Peyer's patch (tissue), 4 donors: ENCODE measurements at places on chromosomes 3 and 15. TPM values are rescaled to one million over a fixed set of nuclear protein-coding genes. Genes with fewer than 3 reads are reported as not detected.

- no peak for DNase-seq
Measured at GRCh38 chr3:55408193-55408826, 78.8 kb downstream of the WNT5A start.

GRCh38 chr3:101791778-101792177, 12.8 kb downstream of the NXPE3 start:
- DNase-seq: no peak

DNA sequence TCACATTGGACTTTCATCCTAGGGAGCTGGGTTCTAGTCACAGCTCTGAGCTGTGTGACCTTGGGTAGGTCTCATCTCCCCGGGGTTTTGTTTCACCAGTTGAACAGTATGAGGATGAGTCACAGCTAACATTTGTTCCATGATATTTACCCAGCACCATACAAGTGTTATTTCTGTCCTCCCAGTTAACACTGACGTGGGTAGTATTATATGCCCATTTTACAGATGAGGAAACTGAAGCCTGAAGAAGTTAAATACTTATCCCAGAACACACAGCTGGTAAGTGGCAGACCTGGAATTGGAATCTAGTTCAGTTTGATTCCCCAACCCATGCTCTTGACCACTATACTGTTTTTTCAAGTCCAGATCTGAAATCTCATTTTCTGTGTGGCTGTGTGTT, 908 bp upstream of the RARB start:
- no peak for DNase-seq

The CALML4 gene
- total RNA-seq: 113 TPM

DNA sequence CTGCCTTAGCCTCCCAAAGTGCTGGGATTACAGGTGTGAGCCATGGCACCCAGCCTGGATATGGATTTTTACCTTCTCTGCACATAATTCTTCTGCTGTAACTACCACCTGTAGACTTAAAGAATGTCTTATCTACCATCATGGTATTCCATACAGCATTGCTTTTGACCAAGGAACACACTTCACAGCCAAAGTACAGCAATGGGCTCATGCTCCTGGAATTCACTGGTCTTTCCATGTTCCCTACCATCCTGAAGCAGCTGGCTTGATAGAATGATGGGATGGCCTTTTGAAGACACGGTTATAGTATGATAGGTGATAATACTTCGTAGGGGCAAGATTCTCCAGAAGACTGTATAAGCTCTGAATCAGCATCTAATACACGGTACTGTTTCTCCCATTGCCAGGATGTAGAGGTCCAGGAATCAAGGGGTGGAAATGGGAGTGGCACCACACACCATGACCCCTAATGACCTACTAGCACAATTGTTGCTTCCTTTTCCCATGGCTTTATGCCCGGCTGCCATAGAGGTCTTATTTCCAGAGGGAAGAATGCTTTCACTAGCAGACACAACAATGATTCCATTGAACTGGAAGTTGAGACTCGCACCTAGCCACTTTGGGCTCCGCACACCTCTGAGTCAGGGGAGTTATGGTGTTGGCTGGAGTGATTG, 60.9 kb upstream of the CDV3 start:
- DNase-seq: no peak

DNA sequence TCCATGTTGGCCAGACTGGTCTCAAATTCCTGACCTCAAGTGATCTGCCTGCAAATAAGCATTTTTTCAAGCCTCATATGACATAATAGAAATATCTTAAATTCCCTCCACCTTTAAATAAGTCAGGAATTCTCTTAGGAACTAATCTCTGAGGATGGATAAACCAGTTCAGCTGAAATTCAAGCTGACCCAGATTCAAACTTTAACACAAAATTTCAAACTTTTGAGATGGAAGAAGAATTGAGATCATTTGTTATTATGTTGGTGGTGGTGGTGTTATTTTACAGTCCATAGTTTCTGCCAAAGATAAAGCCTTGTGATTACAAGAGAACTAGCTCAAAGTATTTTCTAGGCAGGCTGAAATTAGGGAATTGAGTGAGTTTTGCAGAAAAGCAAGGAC, 85.5 kb downstream of the SSR3 start:
- no peak for DNase-seq

- no peak for DNase-seq
Measured at GRCh38 chr3:178971614-178972013, 100.0 kb downstream of the ZMAT3 start.

DNA sequence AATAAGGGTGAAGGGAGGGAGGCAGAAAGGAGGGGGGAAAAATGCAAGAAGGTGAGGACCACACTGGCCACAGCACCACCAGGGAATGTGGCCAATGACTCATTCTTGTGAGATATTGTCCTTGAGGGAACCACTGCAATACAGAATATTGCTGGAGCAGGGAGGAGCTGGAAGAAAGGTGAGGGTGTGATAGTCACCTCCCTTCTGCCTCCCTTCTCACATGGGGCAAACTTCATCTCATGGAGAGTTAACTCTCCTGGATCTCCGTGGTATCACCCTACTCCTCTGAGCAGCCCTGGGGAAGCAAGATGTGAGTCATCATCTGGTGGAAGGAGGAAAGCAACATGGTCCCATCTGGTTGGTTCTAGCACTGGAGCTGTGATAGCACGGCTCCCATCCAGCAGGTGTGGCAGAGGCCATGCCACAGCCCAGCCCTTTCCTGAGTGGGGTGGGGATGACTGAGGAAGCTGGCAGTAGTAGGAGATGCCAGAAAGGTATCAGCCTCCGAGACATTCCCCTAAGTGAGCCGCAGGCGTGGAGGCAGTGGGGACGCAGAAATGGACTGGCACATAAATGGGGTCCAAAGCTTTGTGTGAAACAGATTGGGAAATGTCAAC, 115.9 kb upstream of the LPP start:
- no peak for DNase-seq

DNA sequence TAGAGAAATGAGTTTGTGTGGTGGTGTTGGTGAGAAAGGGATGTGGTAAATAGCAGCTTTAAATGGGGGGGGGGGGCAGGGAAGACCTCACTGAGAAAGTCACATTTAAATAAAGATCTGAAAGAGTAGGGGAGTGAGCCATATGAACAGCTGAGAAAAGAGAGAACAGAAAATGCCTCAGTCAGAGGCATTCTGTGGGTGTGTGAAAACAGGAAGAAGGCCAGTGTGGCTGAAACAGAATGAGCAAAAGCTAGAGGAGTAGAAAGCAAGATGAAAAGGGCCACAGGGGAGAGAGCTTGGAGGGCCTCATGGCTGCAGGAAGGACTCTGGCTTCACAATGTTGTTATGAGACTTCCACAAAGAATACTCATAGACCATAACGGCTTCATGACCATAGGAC, 783.3 kb downstream of the ZPLD1 start:
- DNase-seq: no peak

DNA sequence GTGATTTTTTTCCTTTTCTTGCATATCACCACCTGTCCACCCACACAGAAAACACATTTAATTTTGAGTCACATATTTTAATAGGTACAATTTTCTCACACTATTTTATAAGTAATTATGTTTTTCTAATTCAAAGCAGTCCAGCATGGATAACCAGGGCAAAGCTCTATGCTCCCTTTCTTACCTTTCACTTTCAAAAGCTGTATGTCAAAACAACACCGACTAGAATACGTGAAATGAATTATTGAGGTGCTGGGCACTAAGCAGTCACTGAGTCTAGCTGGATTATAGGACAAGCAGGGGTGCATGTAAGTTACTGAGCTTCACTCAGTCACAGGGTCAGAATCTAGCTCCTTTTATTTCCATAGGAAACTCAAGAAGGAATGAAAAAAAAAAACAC, 60.6 kb downstream of the LSAMP start:
- DNase-seq: no peak

The SI gene
- total RNA-seq: 1,142 TPM

DNA sequence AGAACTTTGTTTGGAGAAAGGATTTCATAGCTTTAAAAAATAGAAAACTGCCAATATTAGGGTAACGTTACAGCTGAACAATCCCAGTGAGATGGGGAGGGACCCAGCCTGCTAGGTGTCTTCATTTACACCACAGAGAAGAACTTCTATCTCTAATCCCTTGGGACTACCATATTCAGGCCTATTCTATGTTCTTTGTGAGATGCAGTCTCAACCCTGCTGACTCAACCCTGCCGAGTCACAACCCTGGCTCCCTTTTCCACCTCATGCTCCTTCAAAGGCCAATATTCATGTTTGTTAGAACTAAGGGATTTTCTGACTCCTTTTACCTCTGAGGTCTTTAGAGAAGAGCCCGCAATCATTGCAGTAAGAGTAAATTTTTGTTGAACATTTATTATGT, 350.5 kb downstream of the EPHB1 start:
- DNase-seq: no peak
